ENCODE measurements at places on chromosomes 6 and 20.

GRCh38 chr6:89599727-89600126 is 38.8 kb downstream of the LYRM2 start:
- DNase-seq, result no peak

DNA sequence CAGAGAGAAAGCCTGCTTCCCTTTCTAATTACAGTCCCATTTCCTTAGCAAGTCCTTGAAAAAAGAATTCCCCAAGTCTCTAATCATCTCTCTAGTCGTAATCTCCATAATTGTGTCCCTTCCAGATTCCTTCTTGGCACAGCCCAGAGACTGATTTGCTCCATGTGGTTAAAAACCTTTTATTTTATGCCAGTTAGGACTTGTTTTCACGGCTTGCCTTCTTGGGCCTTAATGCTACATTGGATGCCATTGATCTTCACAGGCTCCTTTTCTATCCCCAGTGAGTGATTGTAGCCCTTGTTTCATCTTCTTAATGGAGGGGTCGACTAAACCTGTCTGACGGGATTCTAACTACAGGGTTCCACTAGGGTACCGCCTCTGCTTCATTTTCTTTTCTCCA is 650.6 kb upstream of the ARID1B start:
- no peak for DNase-seq

DNA sequence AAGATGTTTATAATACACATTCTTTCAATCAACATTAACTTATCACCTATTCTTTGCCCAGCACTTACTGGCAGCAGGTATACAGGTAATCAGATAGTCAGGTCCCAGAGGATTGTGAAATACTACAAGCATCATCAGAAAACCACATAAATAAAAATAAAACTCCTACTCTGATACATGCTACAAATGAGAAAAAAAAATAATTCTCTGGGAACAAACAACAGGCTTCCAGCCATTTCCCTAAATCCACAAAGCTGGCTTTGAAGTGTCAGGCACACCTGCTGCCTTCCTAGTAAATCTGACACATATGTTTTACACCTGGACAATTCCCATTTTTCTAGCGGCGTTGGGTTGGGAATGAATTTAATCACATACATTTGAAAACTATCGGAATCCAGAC is 384.5 kb upstream of the CDH4 start:
- DNase-seq, result peak; percentile 21

DNA sequence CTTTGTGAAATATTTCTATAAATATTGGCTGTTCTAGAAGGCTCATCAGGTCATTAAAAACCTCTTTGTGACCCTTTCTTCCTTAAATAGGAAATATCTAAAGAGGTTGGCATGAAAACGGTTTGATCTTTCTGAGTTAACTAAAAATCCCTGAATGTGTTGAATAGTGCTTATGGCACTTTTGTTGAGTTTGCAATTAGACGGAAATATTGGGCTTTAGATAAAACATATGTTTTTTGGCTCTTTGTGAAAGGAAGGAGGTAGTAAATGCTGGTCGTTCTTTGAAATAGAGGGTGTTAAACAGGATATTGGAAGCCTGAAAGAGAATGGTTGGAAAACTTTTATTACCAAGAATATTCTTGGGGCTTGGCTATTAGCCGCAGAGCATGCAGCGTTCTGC is 163.0 kb downstream of the ARID1B start:
- no peak for DNase-seq

DNA sequence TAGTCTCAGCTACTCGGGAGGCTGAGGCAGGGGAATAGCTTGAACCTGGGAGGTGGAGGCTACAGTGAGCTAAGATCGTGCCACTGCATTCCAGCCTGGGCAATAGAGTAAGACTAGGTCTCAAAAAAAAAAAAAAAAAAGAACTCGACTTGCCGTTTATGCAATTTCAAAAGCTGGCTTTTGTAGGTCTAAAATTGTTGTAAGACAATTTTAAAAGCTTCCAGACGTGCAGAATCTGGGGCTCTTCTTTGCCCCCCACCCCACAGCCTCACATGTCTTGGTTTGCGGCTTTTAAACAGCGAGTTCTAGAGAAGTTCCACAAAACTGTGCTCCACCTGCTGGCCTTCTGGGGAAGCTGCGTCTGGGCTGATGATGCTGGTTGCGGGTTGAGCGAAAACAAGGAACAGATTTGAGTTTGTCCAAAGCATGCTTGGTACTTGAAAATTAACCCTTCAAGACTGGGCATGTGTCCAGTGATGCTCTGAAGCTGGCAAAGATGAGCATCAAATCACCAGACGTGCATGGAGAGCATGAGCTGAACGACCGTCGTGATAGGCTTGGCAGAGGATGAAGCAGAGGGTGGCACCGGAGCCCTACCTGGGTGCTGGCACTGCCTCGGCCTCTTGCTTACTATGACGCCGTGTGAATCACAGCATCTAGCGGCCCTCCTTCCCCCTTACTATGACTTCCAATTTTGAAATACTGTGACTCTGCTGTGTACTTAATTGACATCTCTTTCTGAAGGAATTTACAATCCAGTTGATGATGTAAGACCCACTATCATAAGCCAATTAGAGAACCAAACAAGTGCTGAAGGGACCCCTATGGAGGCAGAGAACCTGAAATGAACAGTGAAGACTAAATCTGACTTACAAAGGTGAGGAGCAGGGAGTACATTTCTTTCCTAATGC is 171.4 kb downstream of the GMPR start:
- peak; percentile 19 for DNase-seq

DNA sequence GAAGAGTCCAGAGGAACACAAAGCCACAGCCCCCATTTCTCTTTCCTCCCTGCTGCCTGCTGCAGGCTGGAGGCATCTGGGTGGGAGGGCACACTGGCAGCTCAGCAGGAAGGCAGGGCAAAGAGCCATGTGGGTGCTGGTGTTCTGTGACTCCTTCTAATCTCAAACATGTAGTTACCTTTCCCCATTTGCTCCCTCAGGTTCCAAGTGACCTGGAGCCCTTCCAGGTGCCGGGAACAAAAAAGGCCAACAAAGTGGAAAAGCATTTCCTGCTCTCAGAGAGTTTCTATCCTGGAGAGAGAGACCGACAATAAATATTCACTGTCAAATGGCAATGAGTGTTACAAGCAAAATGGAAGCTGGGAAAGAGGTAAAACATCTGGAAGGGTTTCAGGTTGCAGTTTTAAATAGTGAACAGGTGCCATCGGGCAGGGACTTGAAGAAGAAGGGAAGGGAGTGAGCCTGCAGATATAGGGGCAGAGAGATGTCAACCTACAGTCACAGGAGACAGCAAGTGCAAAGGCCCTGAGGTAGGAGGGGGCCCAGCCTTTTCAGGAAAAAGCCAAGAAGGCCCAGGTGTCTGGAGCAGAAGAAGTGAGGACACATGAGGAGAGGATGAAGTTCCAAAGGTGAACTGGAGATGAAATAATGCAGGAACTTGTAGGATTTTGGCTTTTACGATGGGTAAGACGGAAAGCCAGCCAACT is 43.6 kb upstream of the IYD start:
- no peak for DNase-seq

Measured in NCI-H1105 treated with DMSO at 0.1 percent for 48 hours (cell line).